ENCODE measurements at places on chromosomes 3 and 15.

DNA sequence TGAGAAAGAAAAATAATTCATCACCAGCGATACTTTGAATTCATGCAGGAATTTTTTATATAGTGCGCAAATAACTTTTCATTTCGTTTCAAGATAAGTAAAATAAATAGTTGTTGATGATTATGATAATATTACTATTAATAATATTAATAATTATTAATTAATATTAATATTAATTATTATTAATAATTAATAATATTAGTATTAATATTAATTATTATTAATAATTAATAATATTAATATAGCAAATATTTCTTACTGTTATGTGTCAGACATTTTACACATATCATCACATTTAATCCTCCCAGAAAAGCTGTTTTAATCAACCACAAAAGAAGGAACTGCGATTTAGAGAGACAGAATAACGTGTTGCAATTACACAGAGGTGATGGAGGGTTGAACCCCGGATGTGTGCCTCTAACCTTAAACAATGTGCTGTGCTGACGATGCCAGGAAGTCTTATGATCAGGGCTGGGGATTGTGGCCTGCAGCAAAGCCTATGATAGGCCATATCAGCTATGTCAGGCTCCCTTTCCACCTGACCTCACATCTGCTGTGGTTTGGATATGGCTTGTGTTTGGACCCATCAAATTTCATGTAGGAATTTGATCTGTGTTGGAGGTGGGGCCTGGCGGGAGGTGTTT lies 263.5 kb upstream of the NR2F2 start:
- no peak for DNase-seq

DNA sequence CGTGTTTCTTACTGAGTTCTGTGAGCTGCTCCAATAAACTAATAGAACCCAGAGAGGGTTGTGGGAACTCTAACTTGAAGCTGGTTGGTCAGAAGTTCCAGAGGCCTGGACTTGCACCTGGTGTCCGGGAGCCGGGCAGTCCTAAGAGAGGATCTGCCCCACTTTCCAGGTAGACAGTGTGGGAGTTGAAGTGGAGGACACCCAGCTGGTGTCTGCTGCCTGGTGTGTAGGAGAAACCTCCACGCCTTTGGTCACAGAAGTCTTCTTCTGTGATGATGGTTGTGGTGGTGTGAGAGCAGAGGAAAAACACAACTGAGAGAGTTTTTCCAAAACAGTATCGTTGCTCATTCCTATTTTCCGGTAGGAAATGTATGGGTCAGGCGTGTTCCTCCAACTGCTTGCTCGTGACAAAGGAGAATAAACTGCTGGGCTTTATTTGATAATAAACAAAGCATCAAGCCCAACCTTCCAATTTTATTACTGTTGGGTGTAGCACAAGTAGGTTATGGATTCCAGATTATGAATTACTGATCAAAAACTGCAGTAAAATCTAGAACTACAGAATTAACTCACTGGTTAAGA lies 137.0 kb downstream of the KLF13 start:
- no peak for DNase-seq

DNA sequence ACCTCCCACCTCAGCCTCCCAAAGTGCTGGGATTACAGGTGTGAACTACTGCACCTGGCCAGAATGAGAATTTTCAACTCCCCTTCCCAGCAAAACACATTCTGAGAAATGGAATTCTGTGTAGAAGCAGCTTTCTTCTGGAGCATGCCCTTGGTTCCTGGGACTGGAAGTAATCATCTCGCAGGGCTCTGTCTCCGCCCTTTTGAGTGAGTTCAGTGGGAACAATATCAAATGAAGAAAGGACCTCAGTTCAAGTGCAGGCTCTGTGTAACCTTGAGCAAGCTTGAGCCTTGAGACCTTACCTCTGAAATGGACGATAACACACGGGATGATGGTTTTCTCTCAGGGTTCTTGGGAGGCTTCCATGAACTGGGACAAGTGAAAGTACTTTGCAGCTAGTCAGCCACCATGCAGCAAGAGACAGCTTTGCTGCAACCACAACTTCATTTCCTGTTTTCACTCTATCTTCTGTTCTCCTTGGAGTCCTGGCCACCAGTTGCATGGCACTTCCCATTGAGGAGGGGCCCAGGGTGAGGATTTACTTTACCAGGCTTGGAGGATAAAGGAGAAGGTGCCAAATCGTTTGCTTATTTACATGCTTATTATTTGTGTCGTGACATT lies 35.7 kb upstream of the IGF1R start:
- no peak for DNase-seq

DNA sequence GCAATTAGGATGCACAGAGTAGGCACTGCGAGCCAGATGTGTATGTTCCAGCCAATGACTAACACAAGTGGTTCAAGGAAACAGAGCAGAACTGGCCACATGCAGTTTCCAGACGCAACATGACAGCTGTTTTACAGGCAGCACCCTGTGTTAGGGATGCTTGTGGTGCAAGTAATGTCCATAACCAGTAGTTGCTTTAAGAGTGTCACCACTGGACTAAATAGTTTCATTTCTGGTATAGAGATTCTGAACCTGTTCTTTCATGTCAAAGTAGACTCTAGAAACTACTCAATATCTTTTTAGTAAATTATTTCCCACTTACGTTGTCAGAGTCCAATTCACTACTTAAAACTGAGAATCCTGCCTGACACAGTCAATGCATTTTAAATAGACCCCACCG lies 14.5 kb upstream of the LPP start:
- DNase-seq, result no peak

GRCh38 chr3:155560135-155560534 lies 184.7 kb downstream of the PLCH1 start:
- no peak for DNase-seq

- no peak for DNase-seq
Observed at GRCh38 chr3:46916278-46916677, 38.8 kb downstream of the PTH1R start.

DNA sequence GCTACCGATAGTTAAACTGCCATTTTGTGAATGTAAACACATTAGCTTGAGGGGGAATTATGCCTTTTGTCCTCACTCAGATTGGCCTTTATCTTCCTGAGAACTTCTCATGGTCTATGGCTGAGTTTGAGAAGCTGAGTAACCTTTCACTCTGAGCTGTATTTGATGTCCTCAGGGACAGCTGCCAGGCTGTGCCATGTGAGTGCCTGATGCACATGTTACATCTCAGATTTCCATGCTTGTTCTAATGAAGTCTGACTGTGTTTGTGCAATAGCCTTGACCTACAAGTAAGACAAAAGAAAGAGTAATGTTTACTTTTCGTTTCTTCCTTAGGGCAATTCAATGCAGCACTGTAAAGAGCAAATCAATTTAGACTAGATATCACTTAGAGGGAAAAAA lies 44.1 kb upstream of the ARL6 start:
- no peak for DNase-seq

DNA sequence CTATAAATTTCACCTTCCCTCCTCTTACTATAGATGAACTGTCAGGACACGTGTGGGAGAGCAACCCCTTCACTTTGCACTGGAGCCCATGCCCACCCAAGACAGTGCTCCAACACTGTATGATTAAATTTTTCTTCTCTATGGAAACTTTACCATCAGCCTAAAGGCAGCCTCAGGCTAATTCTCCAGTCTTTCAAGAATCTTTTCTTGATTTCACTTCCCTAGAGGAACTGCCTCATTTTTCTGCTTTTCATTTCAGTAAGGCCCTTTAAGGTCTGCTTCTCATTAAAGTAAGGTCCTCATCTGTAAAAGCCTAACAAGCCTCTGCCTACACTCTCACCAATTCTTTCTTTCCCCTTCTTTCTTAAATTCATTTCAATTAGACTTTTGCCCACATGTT lies 137.3 kb downstream of the KCNMB2 start:
- DNase-seq, result no peak

DNA sequence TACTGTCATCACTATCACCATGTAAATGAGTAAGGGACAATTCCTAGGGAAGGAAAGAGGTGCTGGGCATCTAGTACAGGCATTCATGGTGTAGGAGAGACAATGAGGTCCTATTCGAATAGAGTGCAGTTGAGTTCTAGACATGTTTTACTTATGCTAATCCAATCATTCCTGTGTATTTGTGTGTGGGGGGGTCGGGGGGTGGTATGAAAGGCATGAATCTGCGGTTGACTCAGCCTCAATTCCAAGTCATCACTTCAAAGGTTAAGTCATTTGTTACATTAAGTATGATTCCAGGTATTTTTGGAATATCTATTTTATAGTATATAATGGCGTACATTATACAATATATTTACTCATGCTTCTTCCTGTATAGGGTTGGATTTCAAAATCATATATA lies 163.1 kb upstream of the GALNT15 start:
- no peak for DNase-seq

GRCh38 chr15:59322056-59322759 lies 50.5 kb downstream of the MYO1E start:
- DNase-seq, result no peak

GRCh38 chr3:126977821-126978220 lies 5.1 kb upstream of the PLXNA1 start:
- DNase-seq, result no peak

DNA sequence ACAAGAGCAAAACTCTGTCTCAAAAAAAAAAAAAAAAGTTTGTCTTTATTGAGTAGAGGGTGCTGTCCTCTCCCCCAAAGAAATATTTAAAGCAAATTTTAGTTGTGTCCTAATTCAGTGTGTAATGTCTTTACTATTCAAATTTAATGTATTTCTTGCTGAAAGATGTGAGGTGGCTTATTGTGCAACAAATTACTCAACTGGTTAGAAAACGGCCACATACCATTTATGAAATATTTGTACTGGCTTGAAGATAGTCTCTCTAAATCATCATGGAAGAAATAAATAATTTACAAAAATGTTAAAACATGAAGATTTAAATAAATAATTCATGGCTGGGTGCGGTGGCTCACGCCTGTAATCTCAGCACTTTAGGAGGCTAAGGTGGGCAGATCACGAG lies 63.0 kb downstream of the SLTM start:
- DNase-seq, result no peak
